ENCODE measurements at places on chromosomes 1 and 21.

- no peak for DNase-seq
Observed at GRCh38 chr1:157969697-157970485, 23.6 kb upstream of the KIRREL1 start.

DNA sequence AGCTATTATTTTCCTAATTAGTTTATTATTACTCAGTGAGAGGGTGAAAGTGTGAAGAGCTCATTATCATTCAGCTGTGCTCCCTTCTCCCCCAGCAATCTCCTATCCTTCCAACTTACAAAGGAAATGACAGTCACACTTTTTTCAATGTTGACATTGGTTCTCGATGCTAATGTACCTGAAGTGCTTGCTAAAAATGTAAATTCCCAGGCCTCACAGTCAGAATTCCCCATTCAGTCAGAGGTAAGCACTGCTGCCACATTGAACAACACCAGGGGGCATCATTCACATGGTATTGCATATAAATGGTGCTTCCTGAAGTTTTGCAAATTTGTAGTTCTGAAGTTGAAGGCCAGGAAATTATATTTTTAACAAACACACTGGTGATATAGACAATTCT is 132.7 kb upstream of the FOXD3 start:
- DNase-seq = no peak

DNA sequence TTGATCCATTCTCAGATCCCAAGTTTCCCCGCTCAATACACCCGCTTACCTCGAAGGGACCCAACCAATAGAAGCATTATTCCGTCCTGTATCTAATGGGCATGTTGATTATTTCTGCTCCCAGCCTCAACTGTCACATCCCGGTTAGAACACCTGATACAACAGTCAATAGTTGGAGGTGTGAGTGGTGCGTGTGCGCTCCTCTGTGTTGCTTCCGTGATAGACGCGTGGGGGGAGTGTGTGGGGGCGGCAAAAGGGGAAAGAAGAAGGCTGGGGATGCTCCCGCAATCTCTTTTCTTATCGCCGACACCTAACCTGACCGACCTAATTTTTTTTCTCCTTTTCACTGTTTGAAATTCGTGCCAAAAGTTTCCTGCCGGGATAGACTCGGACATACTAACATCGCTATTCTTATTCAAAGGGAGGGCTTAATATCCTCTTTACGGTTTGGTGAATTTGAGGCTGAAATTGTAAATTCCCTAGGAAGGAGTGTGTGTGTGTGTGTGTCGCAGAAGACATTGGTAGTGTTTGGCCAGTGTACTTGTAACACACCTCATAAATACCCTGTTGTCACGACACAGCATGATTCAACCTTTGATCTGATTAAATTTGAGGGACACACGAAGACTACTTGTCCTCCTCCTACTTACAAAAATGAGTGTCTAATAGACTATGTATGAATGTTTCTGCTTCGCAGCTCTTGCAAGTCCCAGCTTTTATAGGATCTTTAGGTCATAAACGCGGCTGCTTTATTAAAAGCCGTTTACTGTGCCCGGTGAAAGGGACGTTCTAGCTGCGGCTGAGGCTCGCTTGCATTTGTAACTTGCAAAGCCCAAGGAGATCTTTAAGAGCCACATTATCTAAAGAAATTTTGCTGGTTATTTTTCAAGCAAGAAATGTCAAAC is 1.5 kb upstream of the PROX1 start:
- no peak for DNase-seq

GRCh38 chr1:61724506-61724812 is 482 bp downstream of the TM2D1 start:
- no peak for DNase-seq

DNA sequence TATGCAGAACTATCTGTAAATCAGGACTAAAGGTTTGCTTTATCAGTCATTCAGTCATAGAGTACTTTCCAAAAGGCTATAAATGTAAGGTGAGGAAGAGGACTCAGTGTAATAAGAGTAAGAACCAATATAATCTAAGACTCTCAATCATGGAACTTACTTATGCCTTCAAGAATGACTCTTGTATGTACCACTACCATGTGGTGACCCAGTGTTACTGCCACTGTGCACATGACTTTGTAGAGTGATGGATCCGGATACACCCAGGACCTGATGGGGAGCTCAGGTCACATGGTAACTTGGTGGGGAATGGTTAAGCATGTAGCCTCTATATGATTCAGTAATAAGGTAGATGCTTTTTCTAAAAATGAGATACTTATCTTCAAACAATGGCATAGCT is 2099.8 kb downstream of the MRPL39 start:
- DNase-seq = no peak

- DNase-seq = no peak
Observed at GRCh38 chr1:156291226-156292061, 4.0 kb downstream of the GLMP start.

- no peak for DNase-seq
Observed at GRCh38 chr1:186079084-186079684, 295.9 kb downstream of the TPR start.

DNA sequence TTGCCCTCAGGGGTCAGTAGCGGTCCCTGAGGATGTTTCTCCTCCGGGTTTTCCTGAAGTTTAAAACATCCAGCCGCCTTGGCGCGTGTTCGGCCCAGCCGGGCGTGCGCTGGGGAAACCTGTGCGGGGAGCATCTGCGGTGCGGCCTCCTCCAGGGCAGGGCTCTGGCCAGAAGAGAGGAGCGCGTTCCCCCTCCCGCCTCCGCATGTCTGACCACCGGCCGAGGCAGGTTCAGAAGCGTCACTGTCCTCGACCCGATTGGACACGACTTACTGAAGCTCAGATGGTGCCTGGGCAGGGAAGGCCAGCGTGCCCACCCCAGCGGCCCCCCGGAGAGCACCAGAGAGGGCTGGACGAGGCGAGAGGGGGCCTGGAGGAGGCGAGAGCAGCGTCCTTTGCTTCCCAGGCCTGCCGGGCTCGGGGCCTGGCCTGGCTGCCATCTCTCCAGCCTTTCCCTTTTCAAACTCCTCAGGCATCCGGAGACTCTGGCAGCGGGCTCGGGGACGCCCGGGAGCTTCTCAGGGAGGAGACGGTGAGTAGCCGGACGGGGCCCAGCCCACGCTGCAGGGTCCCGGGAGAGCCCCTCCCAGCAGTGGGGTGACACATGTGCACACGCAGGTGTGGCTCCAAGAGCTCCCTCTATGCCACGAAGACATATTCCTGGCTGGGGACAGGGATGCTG is 67.1 kb downstream of the SLC19A1 start:
- DNase-seq = no peak

GRCh38 chr1:53525595-53525994 is 66.4 kb downstream of the DMRTB1 start:
- DNase-seq = no peak

DNA sequence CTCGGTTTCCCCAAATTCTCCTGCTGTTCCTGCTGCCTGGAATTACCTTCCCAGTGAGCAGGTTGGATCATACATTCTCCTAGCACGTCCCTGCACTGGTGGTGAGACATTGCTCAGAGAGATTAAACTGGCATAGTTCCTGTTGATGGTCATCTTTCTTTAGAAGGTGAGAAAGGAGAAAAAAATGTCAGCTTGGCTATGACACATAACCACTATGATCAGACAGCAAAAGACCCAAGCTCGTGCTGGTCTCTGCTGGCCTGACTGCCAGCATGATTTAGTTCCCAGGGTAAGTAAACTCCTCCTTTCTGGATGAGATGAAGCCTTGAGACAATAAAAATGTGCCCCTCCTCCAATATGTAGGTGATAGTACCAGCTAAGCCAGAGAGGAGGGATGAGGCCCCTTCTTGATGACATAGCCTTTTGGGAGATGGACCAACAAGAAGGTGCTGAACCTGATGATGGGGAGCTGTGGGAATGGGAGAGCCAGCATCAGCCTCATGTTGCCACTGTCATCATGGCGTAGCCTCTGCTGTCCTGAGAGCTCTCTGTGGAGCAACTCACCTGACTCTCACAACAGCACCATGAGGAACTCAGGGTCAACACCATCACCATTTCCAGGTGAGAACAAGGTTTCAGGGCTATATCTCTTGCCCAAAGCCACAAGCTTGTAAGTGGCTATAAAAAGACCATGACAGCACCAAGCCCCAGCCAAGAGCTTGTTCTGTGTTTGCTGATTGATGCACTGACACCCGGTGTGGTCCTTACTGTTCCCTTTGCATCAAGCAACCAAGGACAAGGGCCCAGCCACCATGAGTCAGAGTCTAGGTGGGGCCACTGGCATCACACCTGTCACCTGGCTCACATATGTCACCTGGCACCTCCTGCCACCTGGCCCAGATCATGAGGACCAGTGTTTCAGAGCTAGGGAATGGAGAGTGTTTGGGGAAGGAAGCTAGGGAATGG is 200.0 kb downstream of the MATN1 start:
- DNase-seq = no peak

GRCh38 chr1:155952505-155952890 is 11.1 kb downstream of the RXFP4 start:
- no peak for DNase-seq

DNA sequence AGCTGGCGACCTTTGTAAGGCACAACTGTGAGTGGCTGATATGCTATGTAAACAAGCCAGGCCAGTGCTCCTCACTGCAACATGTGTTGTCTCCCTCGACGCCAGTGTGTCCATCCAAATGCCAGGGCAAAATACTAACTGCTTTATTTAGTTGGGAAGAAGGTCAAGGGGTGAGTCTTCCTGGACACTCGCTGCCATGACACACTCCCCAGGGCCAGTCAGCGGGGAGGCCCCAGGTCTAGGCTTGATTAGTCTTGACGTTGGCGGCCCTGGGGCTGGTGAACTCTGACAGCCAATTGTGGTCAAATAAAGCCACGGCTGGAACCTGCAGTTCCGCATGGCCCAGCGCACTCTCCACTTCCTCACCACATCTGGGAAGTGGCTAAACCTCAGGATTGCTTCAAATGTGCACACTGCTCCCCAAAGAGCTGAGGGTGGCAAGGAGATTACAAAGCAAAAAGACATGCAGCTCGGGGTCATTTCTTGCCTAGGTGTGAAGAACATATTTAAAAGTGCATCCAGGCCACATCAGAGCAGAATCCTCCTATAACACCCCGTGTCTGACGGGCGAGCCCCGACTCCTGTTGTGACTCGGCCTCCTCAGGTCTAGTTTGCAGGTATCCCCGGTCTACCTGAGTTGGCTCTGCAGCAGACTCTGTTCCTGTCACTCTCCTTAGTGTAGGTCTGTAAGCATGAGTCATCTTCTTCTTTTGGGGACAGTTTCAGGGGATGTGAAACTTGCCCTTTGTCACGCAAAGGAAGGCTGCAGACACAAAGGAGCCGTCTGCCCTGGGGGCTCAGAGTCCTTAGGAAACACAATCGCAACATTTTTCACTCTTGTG is 183.5 kb downstream of the RUNX1 start:
- DNase-seq = peak; percentile 80

- no peak for DNase-seq
Observed at GRCh38 chr1:75796376-75797272, at the start of gene MSH4. MSH4 (plus strand) TSS chr1:75796882; CDS start chr1:75796986, 104 bp downstream.

DNA sequence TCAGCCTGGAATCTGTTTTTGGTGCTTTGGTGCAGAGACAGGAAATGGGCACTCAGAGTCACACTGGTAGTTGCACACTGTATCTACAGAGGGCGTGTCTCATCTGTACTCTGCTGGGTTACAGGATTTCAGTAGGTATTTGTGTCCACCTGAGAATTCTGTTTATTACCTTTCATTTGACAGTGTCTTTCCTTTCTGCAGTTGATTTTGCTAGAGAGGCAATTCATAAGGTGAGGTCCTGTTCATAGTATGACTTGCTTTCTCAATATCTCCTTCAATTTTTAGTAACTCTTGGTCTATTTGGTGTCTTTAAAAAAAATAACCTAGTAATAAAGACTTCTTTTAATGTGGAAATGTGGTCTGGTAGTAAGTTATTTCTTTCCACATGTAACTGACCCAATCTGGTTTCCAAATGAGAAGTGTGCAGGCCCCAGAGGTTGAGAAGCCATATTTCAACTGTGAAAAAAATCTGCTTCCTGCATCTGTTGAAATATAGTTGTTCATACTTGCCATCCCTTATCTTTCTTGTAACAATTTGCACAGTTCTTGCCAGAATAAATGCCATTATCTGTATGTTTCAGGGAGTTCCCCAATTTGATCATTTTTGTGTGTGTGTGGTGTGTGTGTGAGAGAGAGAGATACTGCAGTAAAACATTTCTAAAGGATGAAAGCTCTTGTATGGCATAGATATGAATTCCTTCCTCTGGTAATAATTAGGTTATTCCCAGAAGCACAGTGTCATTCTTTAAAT is 78.4 kb upstream of the DNAJC6 start:
- peak; percentile 61 for DNase-seq

- DNase-seq = no peak
Observed at GRCh38 chr1:176752505-176752904, 289.5 kb downstream of the PAPPA2 start.

DNA sequence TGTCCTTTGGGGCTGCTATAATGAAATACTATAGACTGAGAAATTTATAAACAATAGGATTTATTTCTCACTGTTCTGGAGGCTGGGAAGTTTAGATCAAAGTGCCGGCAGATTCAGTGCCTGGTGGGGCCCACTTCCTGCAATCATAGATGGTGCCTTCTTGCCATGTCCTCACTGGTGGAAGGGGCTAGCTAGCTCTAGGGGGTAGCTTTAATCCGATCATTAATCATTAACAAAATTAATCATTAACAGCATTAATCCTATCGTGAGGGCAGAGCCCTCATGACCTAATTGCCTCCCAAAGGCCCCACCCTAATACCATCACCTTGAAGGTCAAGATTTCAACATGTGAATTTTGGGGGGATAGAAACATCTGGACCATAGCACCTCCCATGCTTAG is 124.3 kb downstream of the TRABD2B start:
- no peak for DNase-seq

- DNase-seq = peak; percentile 15
Observed at GRCh38 chr1:225849925-225850324, 32.3 kb downstream of the TMEM63A start.

GRCh38 chr1:163172596-163172995 is 30.1 kb downstream of the RGS5 start:
- DNase-seq = no peak

- DNase-seq = no peak
Observed at GRCh38 chr1:77986810-77987209, 7.9 kb upstream of the FUBP1 start.

DNA sequence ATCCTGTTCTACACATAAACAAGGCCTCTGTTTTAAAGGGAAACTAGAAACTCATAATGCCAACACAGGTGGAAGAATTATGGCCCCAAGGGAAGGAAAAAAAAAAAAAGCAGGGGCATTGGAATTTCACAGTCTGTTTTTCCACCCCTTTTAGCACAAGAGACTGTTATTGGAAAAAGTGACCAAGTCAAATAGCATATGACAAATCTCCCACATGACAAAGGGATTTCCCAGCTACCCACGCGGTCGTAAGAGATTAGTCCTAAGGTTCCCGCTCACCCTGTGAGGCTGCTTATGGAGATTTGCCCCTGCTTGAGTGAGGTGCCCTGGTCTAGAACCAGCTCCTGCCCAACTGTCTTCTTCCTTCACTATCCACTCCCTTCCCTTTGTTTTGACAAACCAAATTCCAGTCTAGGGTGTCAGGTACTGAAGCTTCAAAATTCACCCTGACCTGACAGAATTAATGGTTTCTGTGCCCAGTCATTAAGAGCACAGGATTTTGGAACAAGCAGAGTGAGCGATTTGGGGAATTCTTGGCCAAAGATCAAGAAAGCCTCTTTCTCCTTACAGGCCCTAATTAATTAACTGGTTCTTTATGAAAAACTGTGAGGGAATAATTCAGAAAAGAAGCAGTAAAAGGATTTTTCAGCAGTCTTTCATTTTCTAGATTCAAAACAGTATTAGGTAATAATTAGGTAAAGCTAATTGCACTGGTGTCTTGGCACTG is 107.3 kb downstream of the NMNAT2 start:
- no peak for DNase-seq

- no peak for DNase-seq
Observed at GRCh38 chr1:73500154-73500553, 697.8 kb downstream of the LRRIQ3 start.

Data from T-helper 1 cell (primary cell).